ENCODE measurements at places on chromosomes 6 and 20.

DNA sequence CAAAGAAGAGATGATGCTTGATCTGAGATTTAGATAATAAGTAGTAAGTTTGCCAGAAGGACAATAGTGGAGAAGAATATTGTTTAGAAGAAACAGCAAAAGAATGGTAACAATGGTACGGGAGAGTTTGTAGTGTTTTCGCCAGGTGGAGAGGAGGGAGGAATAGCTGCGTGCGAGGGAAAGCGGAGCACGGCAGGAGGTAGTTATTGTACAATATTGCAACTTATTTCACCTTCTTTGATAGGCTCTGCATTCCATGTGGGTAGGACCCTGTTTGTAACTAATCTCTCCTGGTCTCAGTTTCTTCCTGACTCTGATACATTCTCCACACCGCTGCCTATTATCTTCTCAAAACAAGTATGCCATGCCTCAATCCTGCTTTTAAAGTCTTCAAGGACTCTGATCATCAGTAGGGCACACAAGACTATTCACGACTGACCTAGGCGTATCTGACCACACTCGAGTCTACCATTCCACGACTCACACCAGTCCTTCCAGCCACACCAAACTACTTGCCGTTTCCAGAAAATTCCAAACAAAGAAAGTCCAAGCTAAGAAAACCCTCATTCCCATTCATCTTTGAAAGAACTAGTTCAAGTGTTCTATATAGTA lies 1.1 kb downstream of the PPIL4 start:
- DNase-seq, result no peak

DNA sequence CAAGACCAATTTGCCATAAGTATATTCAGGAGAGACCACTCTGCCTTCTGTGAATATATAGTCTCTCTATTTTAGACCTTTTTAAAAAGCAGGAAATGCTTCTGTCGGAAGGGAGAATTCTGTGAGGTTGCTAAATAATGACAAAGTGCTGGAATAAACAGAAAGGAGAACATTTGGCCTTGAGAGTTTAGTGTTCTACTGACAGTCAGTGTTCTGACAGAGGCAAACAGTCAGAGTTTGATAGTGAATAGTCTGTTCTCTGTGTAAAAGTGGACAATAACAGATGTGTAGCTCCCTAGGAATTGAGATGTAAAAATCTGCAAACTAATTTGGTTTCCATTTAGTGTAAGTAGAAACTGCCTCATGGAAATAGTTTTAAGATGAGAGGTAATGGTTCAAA lies 220.7 kb downstream of the PHF3 start:
- DNase-seq, result no peak

- peak; percentile 77 for DNase-seq
These were observed 48.2 kb downstream of the MRPL14 start for GRCh38 chr6:44078827-44079671.

- no peak for DNase-seq
These were observed 4.6 kb upstream of the NKX2-2 start for GRCh38 chr20:21518292-21518991.
